NCI-H510A treated with DMSO at 0.1 percent for 48 hours (cell line): ENCODE measurements at places on chromosomes 12 and 14.

GRCh38 chr12:14959463-14959862 lies 1.9 kb downstream of the ARHGDIB start:
- DNase-seq: no peak

- no peak for DNase-seq
These were observed 38.5 kb upstream of the KCNK13 start for GRCh38 chr14:90023176-90023896.

- peak; percentile 72 for DNase-seq
These were observed 645 bp downstream of the KITLG start for GRCh38 chr12:88579601-88580050.

DNA sequence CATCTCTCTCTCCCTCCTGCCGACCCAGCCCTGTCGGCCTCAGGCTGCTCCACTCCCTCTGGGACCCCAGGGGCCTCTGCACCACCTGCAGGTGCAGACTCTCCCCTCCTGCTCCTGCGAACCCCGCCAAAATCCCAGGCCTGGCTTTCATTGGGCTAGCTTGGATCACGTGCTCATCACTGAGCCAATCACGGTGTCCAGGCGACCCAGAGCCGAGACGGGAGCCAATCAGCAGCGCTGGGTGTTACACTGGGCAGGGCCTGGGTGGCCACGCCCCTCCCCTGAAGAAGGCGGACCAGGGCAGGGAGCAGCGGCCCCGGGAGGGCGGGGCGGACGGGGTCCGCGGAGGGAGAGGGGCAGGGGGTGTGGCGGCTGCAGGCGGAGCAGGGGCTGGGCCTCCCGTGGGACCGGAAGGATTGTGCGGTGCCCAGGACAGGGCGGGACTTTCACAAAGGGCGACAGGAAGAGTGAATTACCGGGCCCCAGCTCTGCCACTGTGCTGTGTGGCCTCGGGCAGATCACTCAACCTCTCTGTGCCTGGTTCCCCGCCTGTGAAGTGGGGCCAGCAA lies 66.6 kb upstream of the FBRSL1 start:
- DNase-seq: no peak

- no peak for DNase-seq
These were observed 3.9 kb downstream of the CD163 start for GRCh38 chr12:7499636-7500035.

DNA sequence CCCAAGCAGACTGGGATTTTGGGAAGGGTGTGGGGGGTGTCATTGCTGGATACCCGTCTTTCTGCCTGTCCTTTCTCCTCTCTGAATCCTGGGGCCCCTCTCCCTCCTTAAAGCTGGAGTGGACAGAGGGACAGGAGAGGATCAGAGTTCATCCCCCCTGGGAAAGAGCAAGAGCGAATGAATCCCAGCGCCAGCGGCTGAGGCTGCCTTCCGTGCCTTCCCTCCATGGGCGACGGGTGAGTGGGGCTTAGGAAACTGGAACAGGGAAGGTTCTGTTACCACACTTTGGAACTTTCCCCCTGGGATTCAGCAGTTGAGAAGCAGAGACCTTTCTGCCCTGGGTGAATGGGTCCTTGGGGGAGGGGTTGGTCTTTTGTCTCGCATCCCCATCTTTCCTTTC lies 16.2 kb upstream of the RIN3 start:
- no peak for DNase-seq

DNA sequence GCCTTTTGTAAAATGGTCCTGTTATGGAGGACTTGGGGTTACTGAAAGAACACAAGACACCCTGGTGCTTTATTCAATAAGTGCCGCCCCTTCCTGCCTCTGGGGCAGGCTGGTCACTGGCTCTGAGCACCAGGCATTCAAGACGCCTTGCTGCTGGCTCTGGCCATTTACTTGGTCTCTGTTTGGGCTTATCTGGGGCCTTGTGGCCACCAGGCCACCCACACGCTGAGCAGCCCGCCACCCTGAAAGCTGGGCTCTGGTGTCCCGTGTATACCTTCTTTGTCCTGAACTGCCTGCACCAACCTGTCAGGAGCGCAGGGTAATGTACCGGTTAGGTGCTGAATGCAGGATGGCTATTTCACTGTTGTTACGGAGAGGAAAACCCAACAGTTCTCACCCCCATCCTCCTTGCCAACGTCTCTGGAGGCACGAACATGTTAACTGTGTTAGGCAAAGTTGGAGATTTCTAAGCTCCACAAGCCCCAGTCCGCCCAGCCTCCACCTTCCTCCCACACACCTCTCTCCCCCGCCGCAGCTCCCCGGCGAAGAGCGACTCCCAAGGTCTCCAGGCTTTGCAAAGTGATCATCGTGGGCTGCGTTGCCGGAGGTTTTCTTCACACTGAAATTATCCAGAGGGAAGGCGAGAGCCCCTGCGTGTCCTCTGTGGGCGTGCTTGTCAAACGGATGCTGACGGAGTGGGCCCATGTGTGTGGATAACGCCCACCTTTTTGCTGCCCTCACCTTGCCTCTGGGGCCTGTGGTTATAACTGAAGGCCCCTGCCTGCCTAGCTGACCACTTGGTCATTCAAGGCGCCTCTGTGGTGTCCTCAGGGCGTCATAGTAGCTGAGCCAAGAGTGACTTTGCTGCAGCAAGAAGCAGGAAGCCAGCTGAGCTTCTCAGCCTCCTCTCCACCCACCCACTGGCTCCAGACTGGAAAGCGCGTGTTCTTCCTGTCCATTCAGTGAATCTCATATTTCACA lies 18.8 kb upstream of the BEGAIN start:
- DNase-seq: no peak

DNA sequence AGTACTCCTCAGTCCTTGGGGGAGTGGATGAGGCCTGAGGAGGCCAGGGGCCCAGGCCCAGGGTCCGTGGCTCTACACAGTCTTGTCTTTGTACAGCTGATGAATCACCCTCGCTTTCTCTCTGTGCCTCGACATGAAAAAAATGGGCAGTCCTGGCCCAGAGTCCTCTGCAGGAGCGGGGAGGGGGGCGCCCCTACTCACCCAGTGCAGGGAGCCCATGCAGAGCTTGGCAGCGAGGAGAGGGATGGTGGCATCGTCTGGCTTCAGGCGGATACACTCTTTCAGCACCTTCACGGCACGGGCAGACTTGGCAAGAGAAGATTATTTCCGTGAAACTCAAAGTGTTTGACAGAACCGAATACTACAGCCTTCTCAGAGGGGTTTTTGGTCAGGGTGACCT lies 159.3 kb downstream of the TTC7B start:
- DNase-seq: no peak

DNA sequence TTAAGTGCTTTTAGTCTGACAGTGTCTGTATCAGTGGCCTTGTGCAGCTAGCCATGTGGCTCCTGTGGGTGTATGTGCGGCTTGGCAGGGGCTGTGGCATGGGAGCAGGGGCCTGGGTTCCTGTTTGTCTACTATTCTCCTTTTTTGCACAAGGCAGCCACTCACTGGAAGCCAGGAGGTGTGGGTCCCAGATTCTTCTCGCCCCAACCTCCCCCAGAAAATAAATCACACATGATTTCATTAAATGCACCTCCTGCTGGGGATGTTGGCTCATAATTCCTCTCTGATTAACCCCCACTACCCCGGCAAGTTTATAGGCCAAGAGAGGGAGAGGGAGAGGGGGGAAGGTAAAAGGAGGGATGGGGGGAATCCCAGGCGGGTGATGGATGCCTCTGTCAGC lies 17.6 kb downstream of the CALCOCO1 start:
- no peak for DNase-seq

- no peak for DNase-seq
These were observed 215.0 kb downstream of the PRKD1 start for GRCh38 chr14:29712601-29713000.

DNA sequence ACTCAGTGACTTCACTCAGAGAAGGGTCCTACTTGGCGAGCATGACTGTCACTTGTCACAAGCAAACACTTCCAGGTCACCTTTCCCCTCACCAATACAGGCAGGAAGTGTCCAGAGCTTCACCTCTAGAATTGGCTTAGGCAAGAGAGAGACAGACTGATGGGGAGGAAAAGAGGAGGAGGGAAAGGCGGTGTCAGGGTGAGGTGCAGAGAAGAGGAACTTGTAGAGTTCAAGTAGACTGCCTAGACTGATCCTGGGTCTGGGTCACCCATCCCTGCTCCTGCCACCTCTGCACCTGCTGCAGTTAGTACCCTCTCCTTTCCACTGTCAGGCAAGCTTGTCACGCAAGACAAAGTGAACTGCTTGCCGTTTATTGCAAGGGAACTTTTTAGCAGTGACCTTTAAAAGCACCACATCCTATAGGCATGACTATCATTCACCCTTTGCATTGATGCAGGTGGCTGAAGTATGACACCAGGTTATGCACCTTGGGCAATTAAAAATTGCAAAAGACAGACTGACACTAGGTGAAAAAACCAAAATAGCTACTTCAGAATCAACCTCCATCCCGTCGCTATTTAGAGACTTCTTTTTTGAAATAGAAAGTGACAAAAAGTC lies 292.4 kb downstream of the SYT1 start:
- peak; percentile 26 for DNase-seq

- DNase-seq: no peak
These were observed 63.1 kb upstream of the FOXG1 start for GRCh38 chr14:28703482-28703881.

DNA sequence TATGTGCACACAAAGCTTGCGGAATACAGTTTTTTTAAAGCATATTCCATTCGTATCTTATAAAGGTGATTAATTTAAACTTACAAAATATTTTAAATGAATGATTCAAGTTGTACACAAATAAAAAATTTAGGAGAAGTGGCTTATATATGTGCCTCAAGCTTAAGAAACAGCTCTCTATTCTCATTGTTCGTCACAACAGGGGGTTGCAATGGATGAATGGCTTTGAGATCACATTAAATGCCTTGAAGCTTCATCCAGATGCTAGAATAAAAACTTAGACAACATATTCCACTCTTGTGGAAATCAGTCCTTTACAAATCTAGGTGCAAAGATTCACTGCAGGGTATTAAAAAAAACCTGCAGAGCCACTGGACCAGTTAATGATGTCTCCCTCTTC lies 303.9 kb upstream of the LRFN5 start:
- DNase-seq: no peak

DNA sequence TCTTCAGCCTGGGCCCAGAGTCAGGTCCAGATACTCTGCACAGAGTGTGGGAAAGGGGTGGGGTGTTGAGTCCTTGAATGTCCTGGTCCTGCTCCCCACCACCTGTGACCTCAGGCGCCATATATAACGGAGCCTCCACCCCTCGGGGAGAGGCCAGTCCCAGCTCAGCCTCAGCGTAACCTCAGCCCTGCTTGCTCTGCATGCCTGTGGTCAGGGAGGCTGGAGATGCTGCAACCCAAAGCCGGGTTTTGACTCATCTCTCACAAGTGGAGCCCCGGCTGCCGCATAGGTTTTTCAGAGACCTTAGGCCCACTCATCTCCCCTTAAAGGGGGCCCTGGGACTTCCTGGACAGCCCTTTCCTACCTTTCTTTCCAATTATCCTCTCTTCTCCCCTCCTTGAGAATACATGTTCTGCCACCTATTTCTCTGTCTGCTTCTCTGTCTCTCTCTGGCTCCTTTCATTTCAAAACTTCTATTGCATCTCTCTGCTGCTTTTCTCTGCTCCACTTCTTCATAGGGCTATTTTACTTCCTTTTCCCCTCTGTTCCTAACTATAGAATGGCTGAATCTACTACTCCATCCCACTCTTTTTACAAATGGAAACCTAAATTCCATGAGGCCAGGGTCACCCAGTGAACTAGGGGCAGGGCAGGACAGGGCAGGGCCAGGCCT lies 1.2 kb downstream of the ITGB7 start:
- no peak for DNase-seq

DNA sequence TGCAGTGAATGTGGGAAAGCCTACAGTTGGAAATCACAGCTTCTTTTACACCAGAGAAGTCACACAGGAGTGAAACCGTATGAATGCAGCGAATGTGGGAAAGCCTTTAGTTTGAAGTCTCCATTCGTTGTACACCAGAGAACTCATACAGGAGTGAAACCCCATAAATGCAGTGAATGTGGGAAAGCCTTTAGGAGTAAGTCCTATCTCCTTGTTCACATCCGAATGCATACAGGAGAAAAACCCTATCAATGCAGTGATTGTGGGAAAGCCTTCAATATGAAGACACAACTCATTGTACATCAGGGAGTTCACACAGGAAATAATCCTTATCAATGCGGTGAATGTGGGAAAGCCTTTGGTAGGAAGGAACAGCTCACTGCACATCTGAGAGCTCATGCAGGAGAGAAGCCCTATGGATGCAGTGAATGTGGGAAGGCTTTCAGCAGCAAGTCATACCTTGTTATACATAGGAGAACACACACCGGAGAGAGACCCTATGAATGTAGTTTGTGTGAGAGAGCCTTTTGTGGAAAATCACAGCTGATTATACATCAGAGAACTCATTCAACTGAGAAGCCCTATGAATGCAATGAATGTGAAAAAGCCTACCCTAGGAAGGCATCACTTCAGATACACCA lies 24.6 kb downstream of the ZNF26 start:
- DNase-seq: no peak

DNA sequence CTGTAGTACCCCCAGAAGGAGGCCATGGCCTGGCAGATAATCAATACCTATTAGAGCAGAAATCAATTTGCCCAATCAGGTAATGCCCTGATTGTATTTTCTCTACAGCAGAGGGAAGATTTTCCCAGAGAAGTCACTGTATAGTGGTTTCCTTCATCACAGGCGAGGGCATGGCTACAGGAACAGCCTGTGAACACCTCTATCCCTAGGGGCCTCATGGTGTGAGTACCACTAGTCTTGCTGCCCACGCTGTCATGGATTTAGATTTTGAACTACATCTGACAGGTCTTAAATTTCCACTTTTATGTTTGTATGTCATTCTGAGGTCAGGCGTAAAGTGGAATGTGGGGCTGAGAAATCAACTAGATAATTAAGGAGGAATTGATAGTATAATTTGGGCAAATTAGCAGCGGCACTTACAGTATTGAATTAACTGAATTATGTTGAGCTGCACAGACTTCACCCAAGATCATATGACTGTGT lies 42.4 kb upstream of the STXBP6 start:
- DNase-seq: no peak

GRCh38 chr12:68334132-68334531 lies 2.0 kb upstream of the MDM1 start:
- DNase-seq: no peak
